ENCODE measurements at places on chromosomes 2 and 18. TPM values are rescaled to one million over a fixed set of nuclear protein-coding genes. Genes with fewer than 3 reads are reported as not detected.

DNA sequence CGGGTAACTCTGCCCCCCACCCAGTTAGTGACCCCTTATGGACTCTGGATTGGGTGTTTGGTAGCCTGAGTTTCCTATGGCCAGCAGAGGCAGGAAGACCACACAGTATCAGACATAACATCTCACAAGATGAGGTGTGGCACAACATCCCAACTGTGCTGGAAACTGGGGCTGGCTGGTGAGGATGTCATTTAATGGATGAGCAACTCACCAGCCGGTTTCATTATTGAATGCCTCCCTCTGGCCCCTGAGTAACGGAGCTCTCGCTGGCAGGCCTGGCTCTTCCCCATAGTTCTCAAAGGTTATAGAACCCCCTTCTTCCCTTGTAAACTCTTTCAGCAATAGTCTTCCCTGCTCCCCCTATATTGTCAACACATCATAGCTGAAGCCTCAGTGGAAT lies 195.0 kb downstream of the BCL11A start:
- DNase-seq: no peak

GRCh38 chr18:45777393-45777792 lies 48.1 kb upstream of the SIGLEC15 start:
- DNase-seq: no peak

GRCh38 chr2:207808119-207808518 lies 38.4 kb upstream of the FZD5 start:
- no peak for DNase-seq

DNA sequence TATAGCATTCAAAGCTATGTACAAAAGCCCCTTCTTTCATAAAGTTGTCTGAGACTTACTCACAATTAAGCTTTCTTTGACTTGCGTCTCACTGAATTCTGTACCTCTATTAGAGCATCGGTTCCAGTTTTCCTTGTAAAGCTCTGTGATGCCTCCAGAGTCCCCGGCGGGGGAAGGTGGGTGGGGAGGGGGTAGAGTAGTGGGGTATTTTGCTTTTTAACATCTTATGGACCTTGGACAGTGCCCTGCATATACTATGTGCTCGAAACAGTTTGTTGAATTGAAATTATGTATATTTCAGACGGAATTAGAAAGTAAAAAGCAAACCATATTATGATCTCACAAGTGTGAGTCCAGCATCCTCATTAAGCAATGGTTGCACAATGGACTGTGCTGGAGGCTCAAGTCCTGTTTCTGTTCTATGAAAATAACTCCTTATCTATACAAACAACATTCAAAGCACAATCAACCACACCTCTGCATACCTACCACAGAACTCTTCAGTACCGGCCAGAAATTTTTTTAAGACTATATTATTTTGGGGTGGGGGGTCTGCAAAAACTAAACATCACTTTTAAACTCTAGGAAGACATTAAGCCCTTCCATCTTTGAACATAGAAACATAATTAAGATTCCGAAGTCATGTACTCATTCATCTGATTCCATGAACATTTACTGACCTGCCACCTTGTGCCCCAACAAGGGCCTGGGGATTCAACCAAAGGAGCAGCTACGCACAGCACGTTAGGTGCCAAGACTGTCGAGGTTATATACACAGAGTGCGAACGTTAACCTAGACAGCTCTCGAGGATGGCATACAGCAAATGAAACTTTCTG lies 908 bp downstream of the STAT1 start:
- DNase-seq: peak; percentile 40

- DNase-seq: no peak
Observed at GRCh38 chr18:57885931-57886330, 82.8 kb upstream of the ATP8B1 start.

GRCh38 chr2:179429060-179429471 lies 164.4 kb upstream of the SESTD1 start:
- no peak for DNase-seq

- DNase-seq: no peak
Observed at GRCh38 chr18:46097431-46097800, 680 bp downstream of the ATP5F1A start.

DNA sequence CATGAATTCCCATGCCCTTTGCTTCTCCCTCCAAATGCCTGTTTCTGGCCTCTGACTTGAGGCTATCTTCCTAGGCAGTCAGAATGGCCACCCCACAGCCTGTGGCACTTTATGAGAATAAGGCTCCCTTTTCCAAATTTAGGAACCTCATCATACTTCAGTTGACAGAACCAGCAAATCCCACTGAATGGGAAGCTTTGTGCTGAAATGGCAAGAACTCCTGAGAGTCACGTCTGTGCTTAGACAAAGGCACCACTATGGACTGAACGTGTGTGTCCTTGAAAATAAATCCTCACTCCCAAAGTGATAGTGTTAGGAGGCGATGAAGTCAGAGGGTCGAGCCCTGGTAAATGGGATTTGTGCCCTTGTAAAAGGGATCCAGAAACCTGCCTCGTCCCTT lies 559.9 kb upstream of the SOX11 start:
- no peak for DNase-seq

GRCh38 chr18:56933472-56933871 lies 213.4 kb upstream of the BOD1L2 start:
- DNase-seq: no peak

DNA sequence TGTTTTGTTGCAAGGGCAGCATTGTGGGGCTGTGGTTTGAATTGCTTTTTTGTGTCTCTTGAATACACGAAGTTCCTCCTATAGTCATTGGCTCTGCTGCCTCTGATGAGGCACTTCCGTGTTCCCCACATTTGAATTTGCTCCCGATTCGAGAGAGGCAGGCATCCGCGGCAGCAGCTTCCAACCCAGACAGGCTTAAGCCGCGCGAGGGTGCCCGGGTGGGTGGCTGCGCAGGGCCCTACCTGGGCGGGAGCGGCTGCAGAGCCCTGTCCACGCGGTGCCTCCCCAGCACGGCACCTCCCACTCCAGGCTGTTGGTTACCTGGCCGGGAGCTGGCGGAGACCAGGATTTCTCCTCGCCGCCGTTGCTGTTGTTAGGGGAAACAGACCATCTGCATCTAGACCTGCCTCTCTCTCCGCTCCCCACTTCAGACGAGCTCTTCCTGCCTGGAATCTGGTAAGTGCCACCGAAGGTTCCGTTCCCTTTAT lies 151.3 kb downstream of the NEDD4L start:
- no peak for DNase-seq

DNA sequence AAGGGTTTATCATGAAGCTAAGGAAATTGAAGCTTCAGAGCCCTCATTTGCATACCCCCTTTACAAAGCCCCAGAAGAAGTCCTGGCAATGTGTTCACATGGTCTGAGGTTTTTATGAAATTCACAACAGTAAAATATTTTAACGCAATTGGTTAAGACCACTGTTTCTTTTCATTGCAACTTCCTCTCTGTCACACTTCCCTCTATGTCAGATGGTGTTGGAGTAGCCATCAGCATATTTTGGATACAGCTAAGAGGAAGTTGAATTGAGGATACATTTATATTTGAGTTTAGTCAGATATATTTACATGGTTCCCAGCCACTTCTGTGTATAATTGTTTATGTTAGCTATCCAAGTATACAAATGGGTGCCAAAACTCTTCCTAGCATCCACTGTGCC lies 170.0 kb downstream of the TXNL1 start:
- DNase-seq: no peak

DNA sequence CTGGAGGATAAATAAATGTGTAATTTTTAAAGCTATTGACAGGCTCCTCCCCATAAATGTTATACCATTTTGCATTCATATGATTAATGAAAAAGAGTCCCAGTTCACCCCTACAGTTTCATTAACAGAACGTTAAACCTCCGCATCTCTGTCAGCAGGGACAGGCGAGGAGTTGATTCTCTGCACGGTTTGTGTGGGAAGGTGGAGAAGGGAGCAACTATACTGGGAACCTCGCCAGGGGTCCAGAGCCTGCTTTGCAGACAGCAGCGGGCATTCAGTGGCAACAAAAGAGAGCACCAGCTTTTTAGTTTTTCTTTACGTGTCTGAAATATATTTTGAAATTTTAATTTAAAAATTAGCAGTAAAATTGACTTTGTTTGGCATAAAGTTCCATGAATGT lies 101.4 kb downstream of the FARSB start:
- DNase-seq: no peak

- no peak for DNase-seq
Observed at GRCh38 chr2:219500135-219500534, 1.4 kb downstream of the GMPPA start.

- no peak for DNase-seq
Observed at GRCh38 chr18:77522051-77522675, 272.5 kb downstream of the GALR1 start.

GRCh38 chr2:125553768-125554167 lies 1102.2 kb upstream of the GYPC start:
- no peak for DNase-seq

DNA sequence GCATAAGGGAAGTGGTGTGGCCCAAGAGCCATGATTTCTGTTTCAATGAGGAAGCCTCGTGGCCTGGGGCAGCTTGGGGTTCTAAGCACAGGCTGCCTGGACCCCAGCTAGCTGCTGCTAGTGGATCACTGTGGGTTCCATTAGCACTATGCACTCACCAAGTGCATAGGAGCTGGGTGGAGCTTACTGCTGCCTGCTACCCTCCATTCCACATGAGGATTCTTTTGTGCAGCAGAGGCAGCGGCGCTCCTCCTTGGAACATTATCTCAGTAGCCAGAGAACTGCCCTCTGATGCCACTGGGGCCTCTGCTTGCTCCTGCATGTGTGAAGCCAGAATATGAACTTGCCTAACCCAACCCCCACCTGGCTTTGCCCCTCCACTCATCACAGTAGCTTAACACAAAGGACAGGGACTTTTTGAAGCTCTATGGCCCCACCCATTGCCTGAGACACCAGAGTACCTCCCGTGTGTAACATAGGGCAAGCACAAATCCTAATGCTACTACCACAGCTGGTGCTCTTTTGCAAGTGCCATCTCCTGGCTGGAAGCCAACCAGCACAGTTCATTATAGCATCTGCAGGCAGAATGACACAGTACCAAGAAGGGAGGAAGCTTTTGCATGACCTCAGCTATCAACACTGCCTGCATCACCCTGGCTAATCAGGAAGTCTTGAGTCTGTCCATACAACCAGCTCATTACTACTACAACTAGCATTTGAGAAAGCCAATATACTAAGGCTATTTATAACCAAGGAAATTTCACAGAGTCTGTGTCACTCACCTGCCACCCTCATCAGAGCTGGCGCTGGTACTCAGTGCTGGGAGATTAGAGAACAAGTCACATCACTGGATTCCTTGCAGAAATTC lies 297.0 kb upstream of the GULP1 start:
- DNase-seq: no peak

- no peak for DNase-seq
Observed at GRCh38 chr2:127194447-127194846, 25.7 kb downstream of the CYP27C1 start.

DNA sequence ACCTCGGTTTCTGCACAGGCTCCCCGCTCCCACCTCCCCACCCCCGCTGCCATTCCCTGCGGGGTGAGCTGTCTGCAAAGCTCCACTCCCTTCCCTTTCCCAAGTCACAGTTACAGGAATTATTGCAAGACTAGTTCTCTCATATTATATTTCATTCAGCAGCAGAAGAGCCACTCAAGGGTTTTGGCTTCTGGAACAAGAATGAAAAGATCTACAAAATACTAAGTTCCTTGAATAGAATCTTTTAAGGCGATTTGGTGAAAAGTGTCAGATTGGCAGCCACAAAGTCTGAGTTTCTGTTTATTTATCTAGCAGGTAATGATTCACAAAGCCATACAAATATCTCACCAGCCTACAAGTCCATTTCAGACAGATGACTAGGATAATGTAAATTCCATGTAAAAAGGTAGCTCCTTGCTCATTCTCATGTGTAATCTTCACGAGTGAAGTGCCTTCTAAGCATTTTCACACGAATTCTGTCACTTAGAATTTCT lies 221.9 kb upstream of the RBBP8 start:
- peak; percentile 43 for DNase-seq

DNA sequence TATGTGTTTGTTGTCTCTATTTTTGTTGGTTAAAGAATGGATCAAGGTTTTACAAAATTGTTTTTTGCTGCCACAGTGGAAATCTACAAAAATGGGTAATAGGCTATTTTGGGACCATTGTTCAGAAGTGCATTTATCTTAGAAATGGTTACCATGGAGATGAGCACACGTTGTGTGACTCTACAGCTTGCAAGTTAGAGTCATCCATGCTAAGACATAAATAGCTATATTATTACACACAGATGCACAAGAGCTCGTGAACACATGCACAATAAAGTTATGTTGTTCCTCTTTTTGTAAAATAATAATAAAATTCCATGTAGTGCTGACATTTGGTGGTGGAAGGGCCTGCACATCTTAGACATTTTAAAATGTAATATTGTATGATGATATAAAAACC lies 15.5 kb upstream of the DUSP19 start:
- DNase-seq: no peak

DNA sequence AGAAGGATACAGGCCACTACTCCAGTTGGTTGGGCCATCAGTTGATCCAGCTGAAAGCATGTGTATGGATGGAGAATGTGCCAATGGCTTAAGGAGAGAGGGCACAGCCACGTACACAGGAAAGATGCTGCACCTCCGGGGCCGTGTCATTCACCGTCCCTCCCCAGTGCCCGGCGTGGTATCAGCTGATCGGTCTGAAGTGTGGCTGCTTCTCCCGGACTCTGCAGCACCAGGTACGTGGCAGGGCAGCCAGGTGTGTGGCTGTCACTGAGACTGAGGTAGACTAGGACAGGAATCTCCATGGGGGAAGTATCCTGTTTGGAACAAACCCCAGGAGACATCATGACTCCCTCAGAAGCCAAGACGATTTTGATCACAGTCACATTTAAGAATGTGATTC lies 4.2 kb upstream of the ERFE start:
- no peak for DNase-seq

GRCh38 chr2:72678024-72678423 lies 147.8 kb downstream of the EXOC6B start:
- no peak for DNase-seq

The WIPF1 gene
- 5.1 TPM for total RNA-seq

The UBXN2A gene
- total RNA-seq: 21.6 TPM

The NEU2 gene
- not detected for total RNA-seq

The CHRNG gene
- total RNA-seq: not detected

The CCDC148 gene
- total RNA-seq: 6.3 TPM

The PDK1 gene
- 10.7 TPM for total RNA-seq

The CHRND gene
- total RNA-seq: not detected

The GTF2A1L gene
- total RNA-seq: not detected
